Common myeloid progenitor, CD34-positive (primary cell): ENCODE measurements at places on chromosomes 5 and 9.

DNA sequence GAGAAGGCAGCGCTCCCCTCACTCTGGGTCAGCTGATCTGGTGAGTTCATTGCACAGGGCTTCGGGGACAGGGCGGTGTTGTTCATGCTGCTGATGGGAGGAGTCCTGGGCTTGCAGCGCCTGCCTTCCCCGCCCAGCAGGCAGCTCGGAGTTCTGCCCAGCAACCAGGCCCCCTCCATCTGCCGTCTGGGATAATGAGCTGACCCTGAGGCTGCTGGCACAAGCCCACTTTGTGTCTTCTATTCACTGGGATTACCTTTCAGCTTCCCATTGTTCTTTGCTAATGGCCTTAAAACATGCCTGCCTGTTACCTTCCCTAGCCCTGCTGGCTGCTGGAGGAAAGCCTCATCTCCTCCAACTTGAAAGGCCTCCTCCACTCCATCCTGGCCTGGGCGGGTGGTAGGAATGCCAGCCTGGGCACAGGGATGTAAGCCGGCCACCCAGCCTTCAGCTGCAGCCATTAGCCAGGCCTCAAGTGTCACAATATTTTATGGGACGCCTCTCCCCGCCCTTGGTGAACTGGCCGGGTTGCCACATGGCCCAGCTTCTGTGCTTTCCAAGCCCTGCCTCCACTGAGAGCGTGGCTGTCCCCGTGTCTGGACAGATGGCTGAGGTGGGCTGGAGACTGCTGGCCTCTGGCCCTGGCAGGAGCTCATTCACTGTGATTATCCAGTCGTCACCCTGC is 70.4 kb downstream of the GADD45G start:
- no peak for DNase-seq

- DNase-seq: no peak
These were observed 22.3 kb upstream of the NR3C1 start for GRCh38 chr5:143425835-143426234.

DNA sequence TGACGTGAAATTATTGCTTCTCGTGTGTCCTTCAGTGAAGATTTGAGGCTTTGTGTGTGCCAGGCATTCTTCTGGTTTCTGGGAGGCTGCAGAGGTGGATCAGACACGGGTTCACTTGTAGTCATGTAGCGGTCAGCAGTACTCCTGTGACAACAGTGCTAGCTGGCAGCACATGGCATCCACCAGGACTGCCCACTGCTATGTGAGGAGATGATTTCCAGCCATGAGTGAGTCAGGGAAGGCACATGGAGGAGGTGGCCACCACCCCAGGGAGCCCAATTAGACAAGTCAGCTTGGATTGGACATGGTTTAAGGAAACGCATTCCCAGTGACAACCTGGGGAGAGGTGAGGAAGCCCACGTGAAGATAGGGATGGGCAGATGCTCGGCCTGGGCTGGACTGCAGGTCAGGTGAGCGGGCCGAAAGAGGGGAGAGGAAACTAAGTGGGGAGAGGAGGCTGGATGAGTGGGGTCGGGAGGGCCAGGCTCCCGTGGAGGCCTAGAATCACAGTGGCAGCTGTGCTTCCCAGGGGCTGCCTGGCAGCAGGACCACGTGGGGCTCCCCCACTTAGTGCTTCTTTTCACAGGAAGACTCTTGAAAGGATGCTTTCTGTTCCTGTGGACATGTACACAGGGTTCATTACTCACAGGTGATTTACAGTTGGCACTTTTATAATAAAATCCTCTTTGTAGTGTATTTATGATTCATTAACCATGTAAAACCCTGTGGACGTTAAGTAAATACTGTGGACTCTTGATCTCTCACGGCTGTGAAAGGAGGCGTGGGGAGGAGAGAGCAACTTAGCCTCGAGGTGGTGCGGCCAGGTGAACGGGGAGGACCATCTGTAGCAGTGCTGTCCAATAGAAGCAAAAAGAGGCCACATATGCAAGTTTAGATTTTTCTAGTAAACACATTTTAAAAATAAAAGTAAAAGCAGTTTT is 80.0 kb upstream of the OTULINL start:
- DNase-seq: no peak

- no peak for DNase-seq
These were observed 92.2 kb downstream of the ADGRV1 start for GRCh38 chr5:90650767-90651166.

- DNase-seq: no peak
These were observed 1257.8 kb downstream of the MAT2B start for GRCh38 chr5:164763206-164763605.

DNA sequence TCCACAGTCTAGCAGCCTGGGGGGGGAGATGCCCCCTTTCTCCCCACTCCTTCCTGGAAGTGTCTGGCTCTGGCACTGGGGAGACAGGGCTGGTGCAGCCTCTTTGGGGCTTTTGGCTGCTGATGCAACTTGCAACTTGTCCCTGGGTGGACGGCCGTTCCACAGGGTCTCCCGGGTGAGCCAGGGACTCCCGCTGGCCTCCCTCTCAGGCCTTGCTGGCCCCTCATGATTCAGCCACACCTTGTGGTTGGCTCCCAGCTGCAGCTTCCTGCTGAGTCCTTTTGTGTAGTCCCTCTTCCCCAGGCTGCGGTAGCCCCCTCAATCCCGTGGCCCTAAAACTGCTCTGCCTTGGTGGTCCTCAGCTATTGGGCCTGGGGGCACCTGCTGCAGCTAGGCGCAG is 283.5 kb downstream of the PBX3 start:
- no peak for DNase-seq

GRCh38 chr5:172834415-172835289 is 601 bp downstream of the ERGIC1 start:
- peak; percentile 59 for DNase-seq

DNA sequence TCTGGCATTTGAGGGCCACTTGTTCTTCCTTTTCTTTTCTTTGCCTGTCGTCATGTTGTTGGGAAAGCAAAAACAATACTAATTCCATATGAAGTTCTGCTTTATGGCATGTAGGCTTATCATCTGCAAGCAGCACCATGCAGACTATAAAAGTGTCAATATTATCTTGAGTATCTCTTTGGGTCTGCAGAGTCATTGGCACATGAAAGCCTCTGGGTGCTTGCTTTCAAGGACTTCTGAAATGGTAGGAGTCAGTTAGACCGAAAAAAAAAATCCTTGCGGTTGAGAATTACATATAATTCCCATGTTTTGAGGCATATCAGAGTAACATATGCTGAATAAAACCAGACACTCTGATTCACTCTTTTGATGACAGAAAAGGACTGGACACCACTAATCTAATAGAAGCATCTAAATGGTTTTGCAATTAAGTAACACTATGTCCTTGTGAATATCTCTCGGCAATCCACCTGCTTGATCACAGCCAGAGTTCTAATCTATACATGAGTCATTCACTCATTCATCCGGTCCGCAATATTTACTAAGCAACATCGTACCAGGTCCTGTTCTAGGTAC is 44.4 kb downstream of the GNAQ start:
- DNase-seq: peak; percentile 78

DNA sequence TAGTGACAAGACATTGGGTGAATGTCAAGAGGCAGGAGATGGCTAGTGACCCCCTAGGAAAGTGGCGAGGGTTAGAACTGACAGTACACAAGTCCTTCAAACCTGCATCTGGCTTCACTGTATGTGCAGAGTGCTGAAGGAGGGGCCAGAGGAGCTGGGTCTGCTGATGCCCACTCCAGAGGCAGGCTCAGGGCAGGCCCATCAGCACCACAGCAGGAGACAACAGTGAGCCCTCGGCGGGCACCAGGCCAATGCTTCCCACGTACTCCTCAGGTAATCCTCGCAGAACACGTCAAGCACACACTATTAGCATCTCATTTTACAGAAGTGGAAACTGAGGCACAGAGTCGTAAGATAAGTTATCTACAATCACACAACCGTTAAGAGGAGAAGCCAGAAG is 76.1 kb upstream of the SH3PXD2B start:
- DNase-seq: no peak

DNA sequence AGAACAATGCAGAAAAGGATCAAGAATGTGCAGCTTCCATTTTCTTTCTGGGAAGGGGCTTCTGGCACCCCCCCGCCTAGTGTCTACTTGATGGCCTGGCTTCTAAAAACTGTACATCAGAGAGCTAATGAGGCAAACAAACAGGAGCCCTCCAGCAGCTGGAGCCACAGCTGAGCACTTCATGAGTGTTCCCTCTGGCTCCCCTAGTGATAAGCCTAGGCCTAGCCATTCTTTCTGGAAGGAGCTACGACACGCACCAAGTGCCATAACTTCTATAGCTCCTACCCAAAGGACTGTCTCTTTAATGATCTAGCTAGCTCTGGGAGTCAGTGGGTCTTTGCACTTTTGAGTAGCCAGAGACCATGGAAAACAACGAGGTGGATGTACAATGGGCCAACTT is 66.1 kb downstream of the DNAH5 start:
- DNase-seq: no peak

- no peak for DNase-seq
These were observed 22.0 kb downstream of the GNG10 start for GRCh38 chr9:111683392-111683791.

GRCh38 chr5:172837640-172838039 is 3.6 kb downstream of the ERGIC1 start:
- DNase-seq: peak; percentile 99

- no peak for DNase-seq
These were observed 400.0 kb downstream of the KIAA0825 start for GRCh38 chr5:94218374-94218773.

- DNase-seq: no peak
These were observed 202.7 kb downstream of the PBX3 start for GRCh38 chr9:125949703-125950460.

DNA sequence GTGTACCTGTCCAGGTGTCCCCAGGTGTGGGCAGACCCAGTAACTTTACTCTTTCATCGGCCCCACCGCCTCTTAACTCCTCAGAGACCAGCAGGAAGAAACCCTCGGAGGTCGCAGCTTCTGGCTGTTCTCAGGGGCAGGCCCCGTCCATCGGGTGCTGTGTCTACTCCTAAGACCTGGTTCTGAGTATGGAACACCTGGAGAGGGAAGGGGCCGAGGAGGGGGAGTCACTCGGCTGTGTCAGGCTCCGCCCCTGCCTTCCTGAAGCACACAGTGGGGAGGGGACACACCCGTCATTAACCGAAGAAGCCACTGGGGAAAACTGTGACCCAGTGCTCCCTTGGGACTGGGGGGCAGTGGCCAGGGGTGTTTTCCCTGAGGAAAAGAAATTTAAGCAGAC is 22.3 kb downstream of the NTNG2 start:
- no peak for DNase-seq

- peak; percentile 91 for DNase-seq
These were observed 19.6 kb upstream of the TMEM252 start for GRCh38 chr9:68560071-68560844.

- DNase-seq: peak; percentile 5
These were observed 72.0 kb downstream of the ACTBL2 start for GRCh38 chr5:57410374-57411320.

- peak; percentile 100 for DNase-seq
These were observed at the start of gene ANKHD1 for GRCh38 chr5:140401362-140402257. Gene ANKHD1 (plus strand): TSS chr5:140401833. CDS start chr5:140401968, 135 bp downstream.

DNA sequence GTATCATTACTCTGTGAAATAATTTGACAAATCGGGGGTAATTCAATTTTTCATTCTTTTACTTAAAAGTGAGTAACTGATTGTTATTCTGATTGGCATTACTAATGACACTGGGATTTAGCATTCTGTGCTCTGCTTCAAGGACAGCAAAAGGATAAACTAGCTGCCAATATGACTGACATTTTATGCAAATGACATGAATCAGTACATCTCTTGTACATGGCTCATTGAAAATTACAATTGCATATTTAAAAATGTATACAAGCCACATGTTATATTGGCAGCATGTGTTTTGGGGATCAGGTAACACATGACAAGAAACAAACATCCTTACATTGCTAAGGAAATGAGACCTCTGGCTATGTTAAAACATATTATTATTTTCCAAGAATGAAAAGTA is 79.0 kb downstream of the SMC2 start:
- DNase-seq: no peak

- DNase-seq: no peak
These were observed 229.5 kb upstream of the NMUR2 start for GRCh38 chr5:152634586-152634985.
